ENCODE measurements at places on chromosomes 2 and 18. TPM values are rescaled to one million over a fixed set of nuclear protein-coding genes. Genes with fewer than 3 reads are reported as not detected.

DNA sequence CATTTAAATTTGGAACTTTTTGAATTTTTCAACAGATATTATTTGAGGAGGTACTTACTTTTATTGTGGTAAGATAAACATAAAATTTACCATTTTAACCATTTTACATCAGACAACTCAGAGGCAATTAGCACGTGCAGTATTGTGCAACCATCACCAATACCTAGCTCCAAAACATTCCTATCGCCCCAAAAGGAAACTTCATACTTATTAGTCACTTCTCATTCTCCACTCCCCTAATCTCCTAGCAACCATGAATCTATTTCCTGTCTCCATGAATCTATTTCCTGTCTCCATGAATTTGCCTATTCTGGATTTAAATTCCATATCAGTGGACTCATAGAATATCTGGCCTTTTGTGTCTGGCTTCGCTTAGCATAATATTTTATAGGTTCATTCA lies 69.9 kb upstream of the FAM136A start:
- no peak overlapping the region for H3K4me3 ChIP-seq
- no peaks in the 10 kb centered on the region for H3K27me3 ChIP-seq
- H3K27ac ChIP-seq = no peak overlapping the region
- no peaks in the 10 kb centered on the region for H3K4me1 ChIP-seq

The C2orf78 gene
- not detected for total RNA-seq

DNA sequence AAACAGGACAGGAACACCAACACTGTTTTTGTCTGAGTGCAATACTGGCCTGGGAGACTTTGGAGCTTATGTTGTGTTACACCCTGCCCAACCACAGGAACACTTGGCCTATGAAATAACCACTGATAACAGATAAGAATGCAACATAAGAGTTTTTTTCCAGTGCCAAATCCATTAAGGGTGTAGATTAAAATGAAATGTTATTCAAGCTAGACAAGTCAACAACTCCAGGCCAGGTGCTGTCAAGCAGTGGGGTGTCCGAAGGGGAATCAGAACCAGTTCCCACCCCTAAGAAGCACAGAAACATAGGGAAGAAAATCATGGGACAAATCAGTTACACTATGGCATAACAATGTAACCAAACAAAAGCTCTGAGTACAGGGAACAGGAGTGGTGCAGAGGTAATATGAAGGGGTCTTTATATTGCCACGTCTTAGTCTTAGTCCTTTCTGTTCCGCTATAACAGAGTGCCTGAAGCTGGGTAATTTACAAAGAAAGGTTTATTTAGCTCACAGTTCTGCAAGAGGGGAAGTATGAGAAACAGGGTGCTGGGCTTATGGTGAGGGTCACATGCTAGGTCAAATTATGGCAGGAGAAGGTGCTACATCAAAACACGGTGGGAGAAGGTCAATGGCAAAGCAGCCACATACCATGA lies 3.8 kb downstream of the AFG3L2 start:
- H3K27ac ChIP-seq = no peak overlapping the region
- DNase-seq = no peak
- no peak overlapping the region for H3K4me3 ChIP-seq
- no peaks in the 10 kb centered on the region for H3K27me3 ChIP-seq

DNA sequence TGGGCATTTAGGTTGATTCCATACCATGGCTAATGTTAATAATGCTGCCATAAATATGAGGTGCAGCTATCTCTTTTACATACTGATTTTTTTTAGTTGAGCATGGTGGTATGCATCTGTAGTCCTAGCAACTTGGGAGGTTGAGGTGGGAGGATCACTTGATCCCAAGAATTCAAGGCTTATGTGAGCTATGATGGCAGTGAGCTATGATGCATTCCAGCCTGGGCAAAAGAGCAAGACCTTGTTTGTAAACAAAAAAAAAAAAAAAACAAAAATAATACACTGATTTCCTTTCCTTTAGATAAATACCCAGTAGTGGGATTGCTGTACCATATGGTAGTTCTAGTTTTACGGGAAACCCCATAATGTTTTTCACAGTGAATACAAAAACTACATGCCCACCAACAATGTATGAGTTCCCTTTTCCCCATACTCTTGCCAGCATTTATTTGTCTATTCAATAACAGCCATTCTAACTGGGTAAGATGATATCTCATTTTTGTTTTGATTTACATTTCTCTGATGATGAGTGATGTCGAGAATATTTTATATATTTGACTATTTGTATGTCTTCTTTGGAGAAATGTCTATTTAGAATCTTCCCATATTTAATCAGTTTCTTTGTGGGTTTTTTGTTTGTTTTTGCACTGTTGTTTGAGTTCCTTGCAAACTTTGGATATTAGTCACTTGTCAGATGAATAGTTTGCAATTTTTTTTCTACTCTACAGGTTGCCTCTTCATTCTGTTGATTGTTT lies 281.0 kb upstream of the KYNU start:
- no peaks in the 10 kb centered on the region for H3K36me3 ChIP-seq
- H3K4me3 ChIP-seq = no peak overlapping the region
- no peaks in the 10 kb centered on the region for H3K4me1 ChIP-seq
- peak; percentile 36 for DNase-seq
- H3K27ac ChIP-seq = no peak overlapping the region
- no peaks in the 10 kb centered on the region for H3K27me3 ChIP-seq

DNA sequence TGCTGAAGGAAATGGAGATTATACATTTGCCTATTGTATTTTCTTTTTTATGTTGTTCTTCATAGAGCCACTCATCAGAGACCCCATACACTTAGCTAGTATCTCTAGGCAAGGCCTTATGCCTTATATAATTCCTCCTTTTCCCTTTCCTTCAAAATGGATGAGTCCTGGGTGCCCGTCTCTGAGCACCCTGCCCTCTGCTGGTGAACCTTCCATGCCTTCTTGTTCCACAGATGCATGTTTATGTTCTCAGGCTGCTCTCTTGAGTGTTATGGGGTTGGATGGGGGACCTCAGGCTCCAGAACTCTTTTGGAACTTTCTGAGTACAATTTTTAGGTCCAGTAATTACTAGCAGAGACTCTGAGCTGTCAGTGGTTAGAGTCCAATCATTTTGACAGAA lies 368.6 kb upstream of the SPRED2 start:
- H3K27ac ChIP-seq = no peak overlapping the region
- H3K4me1 ChIP-seq = no peaks in the 10 kb centered on the region
- no peaks in the 10 kb centered on the region for H3K27me3 ChIP-seq
- DNase-seq = no peak
- no peak overlapping the region for H3K4me3 ChIP-seq

DNA sequence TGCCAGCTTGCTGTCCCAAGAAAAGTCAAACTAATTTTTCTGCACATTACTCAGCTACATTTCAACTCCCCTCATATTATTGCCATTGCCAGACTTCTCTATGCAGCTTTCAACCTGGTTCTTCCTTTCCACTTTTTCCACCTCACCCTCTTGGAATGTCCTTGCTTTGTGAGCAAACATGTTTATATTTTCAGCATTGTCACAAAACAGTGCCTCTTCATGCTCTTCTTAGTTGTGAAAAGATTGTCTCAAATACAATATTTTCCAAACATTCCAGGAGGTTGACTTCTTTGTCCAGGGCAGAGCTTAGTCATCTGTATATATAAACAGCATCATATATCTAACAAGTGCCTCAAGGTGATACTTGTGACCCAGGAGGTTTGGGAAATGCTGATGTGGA lies 803.3 kb upstream of the CELF4 start:
- no peaks in the 10 kb centered on the region for H3K4me1 ChIP-seq
- H3K4me3 ChIP-seq = no peak overlapping the region
- DNase-seq = no peak
- H3K27me3 ChIP-seq = no peaks in the 10 kb centered on the region

DNA sequence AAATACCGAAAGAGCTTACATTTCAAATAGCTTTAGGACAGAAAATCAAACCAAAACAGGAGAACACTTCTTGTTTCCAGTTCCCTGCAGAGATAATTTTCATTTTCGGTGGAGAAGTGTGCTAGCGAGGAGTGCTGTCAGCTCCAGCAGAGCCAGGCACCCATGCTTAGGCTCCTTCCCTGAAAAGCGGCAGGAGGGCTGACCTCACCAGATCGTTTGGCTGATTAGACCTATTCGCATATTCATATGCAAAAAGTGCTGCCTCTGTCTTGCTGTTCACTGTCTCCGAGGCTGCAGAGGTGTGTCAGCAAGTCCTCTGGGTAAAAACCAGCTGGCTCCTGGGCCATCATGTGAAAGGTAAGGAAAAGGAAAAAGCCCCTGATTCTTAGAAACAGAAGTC lies 225.8 kb upstream of the COPS8 start:
- H3K4me1 ChIP-seq = no peaks in the 10 kb centered on the region
- H3K27ac ChIP-seq = no peak overlapping the region
- no peak for DNase-seq
- H3K36me3 ChIP-seq = no peaks in the 10 kb centered on the region

GRCh38 chr2:230471074-230471473 lies 55.1 kb downstream of the SP100 start:
- H3K27me3 ChIP-seq = no peaks in the 10 kb centered on the region
- H3K36me3 ChIP-seq = peaks cover 2% of the 10 kb centered on the region

- DNase-seq = no peak
- H3K27me3 ChIP-seq = no peaks in the 10 kb centered on the region
- H3K27ac ChIP-seq = no peak overlapping the region
- H3K4me1 ChIP-seq = peaks cover 12% of the 10 kb centered on the region
These were observed 17.3 kb downstream of the DGKD start for GRCh38 chr2:233371641-233372040.

The ASB18 gene
- not detected for total RNA-seq
